Activated CD4-positive, CD25-positive, alpha-beta regulatory T cell treated with anti-CD3 and anti-CD28 coated beads, Interleukin-2, amount 50 U/mL, for 24 hours (primary cell): ENCODE measurements at places on chromosomes 7 and 10.

GRCh38 chr7:31640381-31640780 is 46.6 kb upstream of the PPP1R17 start:
- ATAC-seq: no peak

DNA sequence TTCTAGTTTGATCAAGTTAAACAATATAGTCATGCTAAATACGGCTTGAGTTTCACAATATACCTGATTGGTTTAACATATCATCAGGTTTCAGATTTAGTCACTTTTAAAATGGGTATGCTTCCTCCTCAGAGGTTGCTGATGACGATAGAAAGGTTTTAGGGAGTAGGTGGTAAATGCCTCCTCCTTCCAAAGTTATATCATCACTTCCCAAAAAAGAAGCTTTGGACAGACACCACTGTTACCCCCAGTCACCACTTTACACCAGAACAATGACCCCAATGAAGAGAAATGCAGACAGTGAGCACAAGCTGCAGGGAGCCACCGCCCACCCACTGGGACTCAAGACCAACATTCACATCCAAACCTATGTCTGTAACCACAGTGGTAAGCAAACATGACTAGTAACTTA is 244.6 kb downstream of the SORCS1 start:
- ATAC-seq: no peak

GRCh38 chr7:23539494-23539907 is 7.7 kb upstream of the TRA2A start:
- peak; percentile 43 for ATAC-seq

- ATAC-seq: no peak
Observed at GRCh38 chr10:29007748-29008610, 280.9 kb upstream of the LYZL1 start.

- no peak for ATAC-seq
Observed at GRCh38 chr10:124523901-124524300, 62.3 kb downstream of the LHPP start.

DNA sequence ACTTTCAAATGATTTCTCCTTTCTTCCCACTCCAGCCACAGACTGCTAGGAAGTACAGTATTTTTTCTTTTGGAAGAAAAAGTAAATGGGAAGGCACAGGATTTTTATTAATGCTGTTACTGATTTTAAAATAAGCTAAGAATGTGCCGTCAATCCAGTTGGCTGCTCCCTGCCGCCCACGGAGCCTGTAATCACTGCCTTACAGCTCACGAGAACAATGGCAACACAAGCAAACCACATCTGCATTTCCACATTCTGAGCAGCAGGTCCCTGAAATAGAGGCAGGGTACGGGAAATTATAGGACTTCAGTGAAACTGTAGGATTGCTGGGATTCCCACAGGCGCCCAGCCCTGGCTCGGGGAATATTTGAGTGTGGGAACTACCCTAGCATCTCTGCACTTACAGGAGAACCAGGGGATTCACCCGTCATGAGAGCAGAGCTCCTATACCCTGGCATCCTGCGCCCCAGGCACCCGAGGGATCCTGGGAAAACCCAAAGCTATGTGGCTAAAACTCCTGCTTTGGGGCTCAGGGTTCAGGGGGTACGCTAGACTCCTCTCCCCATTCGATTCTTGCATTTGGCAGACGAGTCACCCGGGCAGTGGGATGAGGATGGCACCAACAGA is 72.9 kb upstream of the TNS3 start:
- ATAC-seq: no peak

DNA sequence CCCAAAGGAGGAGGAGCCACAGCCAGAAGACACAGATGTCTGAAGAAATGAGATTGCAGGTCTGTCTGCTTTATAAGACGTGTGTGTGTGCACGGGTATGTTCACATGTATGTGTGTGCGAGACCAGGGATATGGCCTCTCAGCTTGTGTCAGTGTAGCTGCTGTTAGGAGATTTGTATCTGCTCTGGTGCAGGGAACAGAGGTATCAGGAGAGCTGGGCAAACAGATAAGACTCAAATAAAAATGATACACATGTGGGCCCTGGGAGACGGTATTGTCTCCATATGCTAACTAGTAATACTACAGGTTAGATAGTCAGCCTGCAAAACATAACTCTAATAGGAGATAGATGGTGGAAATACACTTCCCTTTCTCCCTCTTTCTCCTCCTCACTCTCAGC is 161.0 kb downstream of the PLXNA4 start:
- no peak for ATAC-seq

- ATAC-seq: peak; percentile 66
Observed at GRCh38 chr7:99308461-99309074, 17.1 kb upstream of the ARPC1A start.

DNA sequence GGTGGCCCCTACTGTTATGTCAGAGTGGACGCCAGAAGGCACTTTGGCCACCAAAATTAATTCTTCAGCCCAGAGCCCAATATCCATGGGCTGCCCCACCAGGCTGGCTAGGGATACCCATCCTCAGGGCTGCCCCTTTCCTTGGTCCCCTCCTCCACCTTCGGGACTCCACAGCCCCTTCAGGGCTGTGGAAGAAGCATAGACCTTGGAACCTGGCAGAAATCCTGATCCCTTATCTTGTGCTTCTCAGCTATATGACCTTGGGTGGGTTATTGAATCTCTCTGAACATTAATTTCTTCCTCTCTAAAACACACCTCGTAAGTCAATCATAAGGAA is 499 bp upstream of the TMUB1 start:
- ATAC-seq: no peak

DNA sequence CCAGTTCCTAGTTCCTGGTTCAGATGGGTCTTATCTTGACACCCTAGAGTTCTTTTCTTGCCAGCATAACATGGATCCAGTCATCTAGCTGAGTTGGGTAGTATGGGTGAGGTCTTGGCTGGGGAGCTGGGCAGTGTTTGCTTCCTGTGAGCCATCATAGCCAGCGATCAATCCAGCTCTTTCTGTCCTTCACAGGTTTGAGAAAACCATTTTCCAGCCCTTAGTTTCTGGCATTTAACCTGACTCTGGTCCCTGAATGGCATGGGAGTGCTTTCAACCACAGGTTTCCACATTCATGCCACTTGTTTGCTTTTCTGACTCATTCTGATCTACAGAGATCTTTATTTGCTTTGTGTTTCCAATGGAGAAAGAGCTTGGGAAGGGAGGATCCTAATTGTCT is 8.6 kb downstream of the SLC13A1 start:
- ATAC-seq: no peak

GRCh38 chr10:88288320-88289059 is 294.6 kb downstream of the RNLS start:
- no peak for ATAC-seq

GRCh38 chr10:70566515-70567290 is 35.8 kb downstream of the PRF1 start:
- no peak for ATAC-seq

- ATAC-seq: no peak
Observed at GRCh38 chr10:103512166-103512565, 18.7 kb downstream of the NEURL1 start.

DNA sequence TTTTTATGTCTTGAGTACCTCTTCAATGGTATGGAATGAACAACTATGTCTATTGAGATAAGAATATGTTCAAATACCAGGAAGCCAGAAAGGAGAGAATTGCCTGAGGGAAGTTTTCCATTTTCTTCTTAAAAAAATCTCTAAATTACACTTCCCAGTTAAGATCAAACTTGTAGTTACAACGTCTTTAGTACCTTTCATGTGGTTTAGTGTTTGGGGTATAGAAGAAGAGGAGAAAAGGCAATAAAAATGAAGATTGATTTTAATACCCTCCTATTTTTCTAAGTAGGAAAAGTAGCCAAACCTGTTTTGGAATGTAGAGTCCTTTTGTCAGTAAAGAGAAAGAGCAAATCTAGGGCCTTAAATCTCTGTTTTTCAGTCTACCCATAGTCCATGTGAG is 470.0 kb upstream of the SEMA3A start:
- ATAC-seq: no peak

- ATAC-seq: peak; percentile 7
Observed at GRCh38 chr7:151518105-151518946, 1.4 kb downstream of the RHEB start.

DNA sequence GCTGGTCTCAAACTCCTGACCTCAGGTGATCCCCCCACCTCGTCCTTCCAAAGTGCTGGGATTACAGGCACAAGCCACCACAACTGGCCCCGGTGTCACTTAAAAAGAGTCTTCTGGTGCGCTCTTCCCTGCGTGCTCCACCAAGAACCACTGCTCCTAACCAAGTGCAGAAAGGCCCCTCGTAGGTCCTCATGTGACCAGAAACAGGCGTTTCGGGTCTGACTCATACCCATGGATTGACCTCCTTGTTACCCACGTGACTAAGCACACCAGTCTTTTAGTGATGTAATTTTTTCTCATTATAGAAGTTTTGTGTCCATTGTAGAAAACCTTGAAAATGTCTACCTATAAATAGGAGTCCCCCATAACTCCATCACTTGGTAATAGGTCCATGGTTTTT is 13.9 kb downstream of the FKBP6 start:
- no peak for ATAC-seq

DNA sequence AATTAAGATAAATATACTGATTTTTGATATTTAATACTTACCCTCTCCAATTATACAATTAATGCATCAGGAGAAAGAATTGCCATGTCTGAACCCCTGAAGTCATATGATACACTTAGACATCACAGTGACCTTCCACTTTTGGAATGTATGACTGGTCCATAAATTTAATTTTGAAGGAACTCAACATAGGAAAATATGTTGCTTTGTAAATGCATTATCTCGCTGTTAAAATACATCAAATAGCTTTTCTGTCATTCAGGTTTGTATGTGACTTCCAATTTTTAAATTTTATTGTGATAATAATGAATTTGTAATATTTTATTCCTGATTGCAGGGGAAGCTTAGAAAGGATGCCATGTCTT is 631.9 kb upstream of the ANKRD30A start:
- ATAC-seq: no peak

DNA sequence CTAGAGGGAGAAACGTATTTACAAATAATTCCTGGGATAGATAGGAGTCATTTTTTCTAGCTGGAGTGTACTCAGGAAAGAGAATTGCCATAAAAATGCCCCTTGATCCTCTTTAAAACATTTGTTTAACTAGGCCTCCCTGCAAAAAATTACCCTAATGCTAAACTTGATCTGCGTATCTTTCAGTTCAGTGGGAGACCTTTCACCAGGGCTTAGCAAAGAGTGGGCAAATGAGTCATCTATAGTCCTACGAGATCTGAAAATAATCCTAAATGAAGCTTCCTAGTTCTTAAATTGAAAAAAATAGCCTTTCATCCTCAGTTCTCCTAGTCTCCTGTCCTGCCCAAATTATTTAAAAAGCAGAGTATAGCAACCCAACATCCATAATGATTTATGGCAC is 198.6 kb upstream of the FRMD4A start:
- ATAC-seq: no peak

- ATAC-seq: no peak
Observed at GRCh38 chr10:132347211-132347930, 15.4 kb downstream of the LRRC27 start.

DNA sequence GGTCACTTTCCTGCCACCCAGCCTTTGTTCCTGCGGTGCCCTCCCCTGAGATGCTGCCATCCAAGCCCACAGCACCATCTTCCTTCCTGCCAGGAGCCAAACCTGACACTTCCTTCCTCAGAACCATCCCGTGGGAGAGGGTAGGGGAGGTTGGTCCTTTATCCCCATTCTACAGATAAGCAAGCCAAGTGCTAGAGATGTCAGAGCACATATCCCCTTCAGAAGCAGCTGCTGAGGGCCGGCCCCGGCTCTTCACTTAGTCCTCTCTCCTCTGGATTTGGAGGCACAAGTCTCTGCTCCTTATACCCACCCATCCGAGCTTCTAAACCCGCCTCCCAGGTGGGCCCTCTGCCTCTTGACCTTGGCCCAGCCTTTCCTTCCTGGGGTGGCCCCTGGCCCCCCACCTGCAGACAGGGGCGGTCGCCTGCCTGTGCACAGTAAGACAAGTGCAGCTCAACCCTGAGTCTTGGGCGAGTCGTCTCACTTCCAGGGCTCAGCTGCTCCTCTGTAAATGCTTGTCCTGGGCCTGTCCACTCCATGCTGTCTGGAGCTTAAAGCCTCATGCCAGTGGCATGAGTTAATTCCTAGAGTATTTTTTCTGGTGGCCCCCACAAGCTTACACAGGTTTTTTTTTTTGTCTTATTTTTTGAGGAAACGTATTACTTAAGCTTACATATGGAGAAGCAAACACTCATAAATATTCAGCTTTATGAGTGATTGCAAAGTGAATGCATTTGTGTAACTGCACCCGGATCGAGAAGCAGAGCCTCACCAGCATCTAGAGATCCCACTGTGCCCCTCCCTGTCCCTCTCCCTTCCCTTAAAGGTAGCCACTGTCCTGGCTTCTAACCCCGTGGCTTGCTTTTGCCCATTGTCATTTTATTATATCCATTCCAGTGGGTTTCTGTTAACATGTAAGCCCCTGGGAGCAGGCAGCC is 125.1 kb downstream of the CDH23 start:
- ATAC-seq: no peak

GRCh38 chr7:134042307-134042706 is 84.8 kb upstream of the LRGUK start:
- no peak for ATAC-seq

- ATAC-seq: no peak
Observed at GRCh38 chr7:23012908-23013714, 819 bp downstream of the HYCC1 start.

GRCh38 chr7:17832242-17832641 is 108.1 kb downstream of the SNX13 start:
- ATAC-seq: no peak

- no peak for ATAC-seq
Observed at GRCh38 chr7:116626886-116627285, 45.1 kb upstream of the MET start.
